ENCODE measurements at places on chromosomes 5 and 9.

- no peak for DNase-seq
Measured at GRCh38 chr9:83617299-83617698, 5.6 kb upstream of the IDNK start.

- no peak for DNase-seq
Measured at GRCh38 chr9:78035383-78035993, 3.9 kb upstream of the GNAQ start.

DNA sequence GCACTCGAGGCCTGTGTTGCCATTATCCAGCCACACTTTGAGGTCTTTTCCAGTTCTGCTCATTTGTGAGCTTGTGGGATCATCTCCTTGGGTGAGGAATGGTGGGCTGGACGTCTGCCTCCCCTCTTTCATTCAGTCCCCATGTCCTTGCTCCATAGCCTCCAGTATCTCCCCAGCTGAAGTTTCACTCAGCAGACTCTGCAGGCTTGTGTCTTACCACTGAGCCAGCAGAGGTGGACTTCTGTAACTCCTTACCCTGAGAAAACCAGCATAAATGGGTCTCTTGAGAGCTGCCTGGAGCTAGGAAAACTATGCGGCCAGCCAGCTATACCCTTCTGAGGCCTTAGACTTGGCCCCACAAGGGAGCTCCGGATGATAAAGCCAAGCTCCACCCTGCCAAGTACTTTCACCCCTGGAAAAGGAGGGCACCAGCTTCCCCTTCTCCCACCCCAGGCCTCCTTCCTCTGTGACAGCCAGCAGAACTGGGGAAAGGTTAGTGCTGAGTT, 12.2 kb downstream of the IRF1 start:
- DNase-seq: no peak

GRCh38 chr5:4977416-4978110, 162.6 kb upstream of the ADAMTS16 start:
- DNase-seq: no peak

DNA sequence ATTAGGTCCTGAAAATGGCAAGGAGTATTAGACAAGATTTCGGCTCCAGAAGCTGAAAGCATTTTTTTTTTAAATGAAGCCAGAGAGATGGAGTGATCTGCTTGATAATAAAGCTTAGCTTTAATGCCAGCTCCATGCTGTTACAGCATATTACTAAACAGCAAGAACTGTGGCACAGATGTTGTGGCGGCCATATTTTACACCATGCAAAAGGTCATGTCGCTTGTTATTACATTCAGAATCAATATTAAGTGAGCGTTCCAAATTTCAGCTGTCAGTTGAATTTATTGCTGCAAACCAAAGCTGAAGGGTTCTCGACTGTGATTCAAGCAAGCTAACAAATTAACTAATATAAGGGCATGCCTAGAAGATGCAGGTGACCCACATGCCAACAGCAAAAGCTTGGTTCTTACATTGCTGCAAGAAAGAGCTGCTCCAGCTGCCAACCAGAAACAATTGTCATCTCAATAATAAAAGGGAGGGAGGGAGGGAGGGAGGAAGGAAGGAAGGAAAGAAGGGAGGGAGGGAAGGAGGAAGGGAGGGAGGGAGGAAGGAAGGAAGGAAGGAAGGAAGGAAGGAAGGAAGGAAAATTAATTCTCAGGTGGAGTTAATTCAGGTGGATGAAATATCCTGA, 517.7 kb upstream of the WWC1 start:
- DNase-seq: no peak

DNA sequence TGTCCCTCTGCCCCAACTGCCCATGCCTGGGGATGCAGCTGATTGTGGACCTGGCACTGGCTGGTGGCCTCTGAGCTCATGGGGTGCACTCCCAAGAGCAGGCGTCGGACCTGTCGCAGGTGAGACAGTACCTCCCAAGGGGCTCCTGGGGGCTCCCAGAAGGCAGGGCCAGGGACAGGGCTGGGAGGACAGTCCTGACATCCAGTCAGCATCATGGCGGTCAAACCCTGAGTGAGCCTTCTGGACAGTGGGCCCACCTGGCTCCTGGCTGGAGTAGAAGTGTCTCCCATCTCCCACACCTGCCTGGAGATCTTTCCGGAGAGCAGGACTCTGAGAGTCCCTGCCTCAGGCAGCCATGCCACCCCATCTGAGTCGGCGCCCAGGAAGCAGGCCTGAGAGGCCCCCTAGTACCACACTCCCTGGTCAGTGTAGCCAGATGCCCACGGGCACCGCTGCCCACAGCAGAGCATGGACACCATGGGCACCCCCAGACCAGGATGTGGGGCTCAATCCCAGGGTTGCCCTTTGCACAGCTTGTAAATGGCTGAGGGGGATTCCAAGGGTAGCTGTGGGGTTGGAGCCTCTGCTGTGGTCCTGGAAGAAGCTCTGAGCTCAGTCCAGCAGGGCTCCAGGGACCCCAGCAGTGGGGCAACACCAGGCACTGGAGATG, 6.6 kb downstream of the LCN9 start:
- DNase-seq: no peak

DNA sequence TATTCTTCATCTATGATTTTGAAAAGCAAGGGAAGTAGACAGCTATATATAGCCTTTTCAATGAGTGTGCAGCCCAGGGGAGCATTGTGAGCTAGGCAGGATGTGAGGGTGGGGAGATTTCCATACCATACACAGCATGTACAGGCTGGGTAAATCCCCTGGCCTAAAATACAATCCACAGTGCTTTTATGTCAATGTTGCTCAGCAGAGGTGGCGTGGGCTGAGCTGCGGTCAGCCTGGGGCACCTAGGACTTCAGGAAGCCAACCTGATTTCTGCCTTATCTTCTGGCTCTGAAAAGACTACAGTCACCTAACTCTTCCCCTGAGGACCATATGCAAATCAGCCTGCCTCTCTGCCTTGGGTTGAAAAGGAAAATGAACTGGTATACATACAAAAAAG, 6.3 kb upstream of the GARIN3 start:
- DNase-seq: peak; percentile 73

DNA sequence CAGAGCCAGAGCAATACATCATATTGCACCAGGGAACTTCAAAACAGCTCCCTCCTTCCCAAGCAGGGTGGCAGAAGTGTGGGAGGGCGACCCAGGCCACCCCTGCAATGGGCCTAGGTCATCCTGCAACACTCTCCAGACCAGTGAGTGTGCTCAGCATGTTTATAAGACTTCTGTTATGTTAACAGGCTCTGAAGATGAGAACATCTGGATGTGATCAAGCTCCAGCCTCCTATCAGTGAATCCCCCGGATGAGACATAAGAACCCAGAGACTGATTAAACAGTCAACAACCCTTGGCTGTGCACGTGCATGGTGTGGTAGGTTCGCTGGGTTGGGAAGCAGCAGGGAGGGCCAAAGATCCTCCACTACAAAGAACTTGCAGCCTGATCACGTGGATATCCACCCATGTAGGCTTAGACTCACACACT, 63.3 kb downstream of the ABCA1 start:
- no peak for DNase-seq

DNA sequence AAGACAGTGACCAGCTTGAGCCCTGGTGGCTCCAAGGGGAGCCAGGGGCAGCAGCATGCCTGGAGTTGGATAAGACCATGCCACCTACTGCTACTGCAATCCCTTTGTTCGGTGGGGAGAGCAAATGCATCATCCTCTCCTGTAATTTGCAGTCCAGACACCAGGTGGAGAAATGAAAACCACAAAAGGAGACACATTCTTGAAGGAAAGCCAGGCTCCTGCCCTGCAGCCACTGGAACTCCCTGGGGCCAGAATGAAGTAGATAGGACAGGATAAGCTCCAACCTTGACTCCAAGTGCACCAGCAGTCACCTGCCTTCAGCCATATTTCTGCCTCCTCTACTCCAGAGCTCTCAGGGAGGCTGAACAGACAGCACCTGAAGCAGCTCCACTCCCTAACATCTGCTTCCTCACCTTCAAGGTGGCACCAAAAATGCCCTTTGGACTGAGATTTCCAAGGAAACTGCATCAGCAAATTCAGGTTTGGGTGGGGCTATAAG, 65.1 kb upstream of the IQGAP2 start:
- no peak for DNase-seq

GRCh38 chr5:17720071-17720470, 85.8 kb downstream of the TAF11L14 start:
- DNase-seq: no peak

DNA sequence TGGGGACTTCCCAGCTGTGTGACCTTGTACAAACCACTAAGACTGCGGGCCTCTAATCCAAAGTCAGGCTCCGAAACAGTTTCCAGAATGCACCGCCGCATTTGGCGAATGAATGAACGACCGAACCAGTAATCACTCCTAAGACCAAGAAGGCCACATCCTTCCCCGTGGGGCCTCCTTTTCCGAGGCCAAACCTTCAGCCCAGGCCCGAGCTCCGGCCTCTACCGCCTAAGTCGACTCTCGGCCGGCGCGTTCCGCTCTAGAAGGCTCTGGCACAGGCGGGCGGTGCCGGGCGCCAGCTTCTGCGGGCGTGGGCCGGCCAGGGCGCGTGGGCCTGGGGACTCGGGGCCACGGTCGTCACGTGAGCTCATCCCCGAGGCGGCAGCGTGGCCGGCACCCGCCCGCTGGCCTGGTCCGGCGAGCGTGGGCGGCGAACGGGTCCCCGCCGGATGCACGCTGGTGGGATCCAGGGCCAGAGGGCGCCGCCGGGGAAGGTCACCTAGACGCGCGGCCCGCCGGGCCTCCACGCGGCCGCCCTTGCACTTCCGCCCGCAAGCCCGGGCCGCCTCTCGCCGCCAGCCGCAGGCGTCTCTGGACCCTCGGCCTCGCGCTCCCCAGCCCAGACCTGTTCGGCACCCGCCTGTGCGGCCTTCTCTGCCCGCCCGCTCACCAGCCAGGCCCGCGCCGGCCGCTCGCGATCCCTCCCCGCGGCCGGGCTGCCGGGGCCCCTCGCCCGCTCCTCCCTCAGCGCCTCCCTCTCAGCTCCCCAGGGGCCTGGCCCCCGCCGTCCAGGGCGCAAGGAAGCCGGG, 754 bp downstream of the VDAC1 start:
- peak; percentile 29 for DNase-seq

DNA sequence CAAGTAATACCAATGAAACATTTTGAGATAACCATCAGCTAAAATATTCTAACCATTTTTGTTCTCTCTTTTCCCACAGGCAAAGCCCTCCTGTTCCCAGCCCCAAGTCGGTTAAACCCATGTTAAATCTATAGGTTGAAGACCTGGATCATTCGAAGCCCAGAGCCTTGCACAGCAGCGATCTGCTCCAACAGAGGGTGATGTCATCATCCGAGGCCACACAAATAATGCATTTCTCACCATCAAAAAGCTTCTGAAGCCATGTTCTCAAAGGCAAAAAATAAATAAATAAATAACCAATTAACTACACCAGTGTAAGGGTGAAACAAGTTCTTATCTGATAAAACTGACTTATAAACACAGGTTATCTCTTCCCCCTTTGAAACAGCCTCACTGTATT, 169.2 kb downstream of the ENTREP1 start:
- DNase-seq: no peak

DNA sequence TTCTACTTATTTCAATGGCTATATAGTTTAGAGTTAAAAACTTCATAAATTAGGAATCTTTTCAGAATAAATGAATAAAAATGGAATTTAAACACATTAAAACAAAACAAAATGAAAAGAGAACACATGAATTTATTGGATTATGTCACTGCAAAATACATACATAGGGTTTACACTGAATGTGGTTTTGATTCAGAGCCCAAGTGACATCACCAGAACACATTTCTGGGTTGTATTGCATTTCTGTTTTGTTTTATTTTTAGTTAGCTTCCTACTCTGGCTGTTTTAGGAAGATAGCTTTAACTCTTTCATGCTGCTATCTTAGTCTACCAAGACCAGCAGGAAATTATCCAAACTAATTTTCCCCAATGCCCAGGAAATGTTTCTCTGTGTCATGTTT, 1935.0 kb downstream of the EFNA5 start:
- no peak for DNase-seq

DNA sequence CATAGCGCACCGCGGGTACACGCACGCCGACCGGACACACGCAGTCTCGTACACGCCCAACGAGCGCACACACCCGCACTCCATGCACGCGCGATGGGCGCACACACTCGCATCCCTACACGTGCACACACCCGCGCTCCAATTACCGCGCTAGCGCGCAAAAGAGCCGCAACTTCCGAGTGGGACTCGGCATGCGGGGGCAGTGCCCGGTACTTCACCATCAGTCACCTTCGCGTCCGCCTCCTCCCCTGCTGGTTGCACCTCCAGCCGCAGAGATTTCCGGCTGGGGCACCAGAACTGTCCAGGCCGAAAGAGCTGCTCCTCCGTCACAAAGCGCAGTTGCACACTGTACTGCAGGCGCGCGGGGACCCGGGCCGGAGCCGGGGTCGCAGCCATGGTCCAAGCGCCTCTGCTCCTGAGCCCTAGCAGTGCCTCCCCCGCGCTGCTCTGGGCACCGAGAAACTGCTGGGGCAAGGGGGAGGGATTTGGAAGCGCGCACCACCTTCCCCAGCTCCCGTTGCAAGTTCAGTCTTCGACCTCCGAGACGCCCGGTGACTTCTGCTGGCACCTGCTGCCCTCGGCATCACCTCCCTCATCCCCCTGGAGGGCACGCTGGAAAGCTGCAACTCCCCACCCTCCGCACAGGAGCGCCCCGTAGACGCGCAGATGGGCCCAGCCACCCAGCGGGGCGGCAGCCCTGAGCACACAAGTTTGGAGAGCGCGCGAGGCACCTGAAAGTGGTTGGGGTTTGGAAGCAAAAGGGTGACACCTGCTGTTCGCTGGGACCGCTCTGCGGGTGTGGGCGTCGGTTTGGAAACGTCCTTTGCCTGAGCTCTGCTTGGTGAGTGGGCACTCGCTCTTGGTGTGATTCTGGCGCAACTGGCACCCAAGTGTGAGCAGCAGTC, 337.4 kb upstream of the PUM3 start:
- no peak for DNase-seq

- DNase-seq: no peak
Measured at GRCh38 chr9:103649086-103649485, 445.0 kb upstream of the SMC2 start.

- DNase-seq: no peak
Measured at GRCh38 chr5:173196133-173196952, 38.7 kb downstream of the NKX2-5 start.

DNA sequence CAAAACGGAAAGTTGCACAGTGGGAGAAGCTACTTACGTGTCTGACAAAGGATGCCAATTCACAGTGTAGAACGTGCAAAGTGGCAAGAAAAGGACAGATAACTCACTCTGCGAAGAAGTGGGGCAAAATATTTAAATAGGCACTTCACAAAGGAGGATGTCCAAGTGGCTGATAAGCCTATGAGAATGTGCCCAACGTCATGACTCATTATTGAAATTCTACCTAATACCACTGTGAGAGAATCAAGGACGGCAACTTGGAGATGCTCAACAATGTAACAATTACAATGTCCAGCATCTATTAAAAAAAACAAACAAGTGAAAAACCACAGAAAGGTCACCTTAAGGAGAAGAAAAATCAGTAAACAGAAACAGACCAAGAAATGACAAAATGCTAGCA, 59.0 kb downstream of the NACC2 start:
- no peak for DNase-seq

GRCh38 chr5:5648694-5649093, 226.2 kb downstream of the ICE1 start:
- DNase-seq: no peak

All from activated CD8-positive, alpha-beta memory T cell treated with anti-CD3 and anti-CD28 coated beads for 4 hours (primary cell).